ENCODE measurements at places on chromosomes 12 and 14. TPM values are rescaled to one million over a fixed set of nuclear protein-coding genes. Genes with fewer than 3 reads are reported as not detected.

ENDOU gene
- not detected for total RNA-seq

NFYB gene
- total RNA-seq: 39.3 TPM

BEST3 gene
- total RNA-seq: not detected

PTGDR gene
- total RNA-seq: not detected

CLEC2B gene
- 13.8 TPM for total RNA-seq

MAGOHB gene
- 20.9 TPM for total RNA-seq

OTX2 gene
- total RNA-seq: not detected

WNT5B gene
- total RNA-seq: 62.4 TPM

PRKAB1 gene
- 14.1 TPM for total RNA-seq

KRT73 gene
- not detected for total RNA-seq

DNAH10 gene
- under 0.01 TPM for total RNA-seq

KRT8 gene
- 551 TPM for total RNA-seq

RIPK3 gene
- total RNA-seq: not detected

SIRT4 gene
- total RNA-seq: 0.35 TPM

FSCB gene
- not detected for total RNA-seq

GCN1 gene
- 68.3 TPM for total RNA-seq

ZBTB39 gene
- 2.7 TPM for total RNA-seq

NKX2-1 gene
- not detected for total RNA-seq

CLBA1 gene
- 5.2 TPM for total RNA-seq

SAMD15 gene
- 1.7 TPM for total RNA-seq

TESPA1 gene
- total RNA-seq: not detected

ACVRL1 gene
- total RNA-seq: 20.2 TPM

GCH1 gene
- 6.1 TPM for total RNA-seq

KRT72 gene
- total RNA-seq: not detected

SPSB2 gene
- total RNA-seq: 12.8 TPM

UNG gene
- total RNA-seq: 18.7 TPM

CCDC198 gene
- not detected for total RNA-seq

ADAMTS20 gene
- not detected for total RNA-seq

P3H3 gene
- 69.5 TPM for total RNA-seq

OR6C2 gene
- not detected for total RNA-seq

GDF3 gene
- not detected for total RNA-seq

POTEG gene
- not detected for total RNA-seq

GPRC5D gene
- total RNA-seq: not detected

TAS2R30 gene
- total RNA-seq: not detected

CABP1 gene
- total RNA-seq: not detected

TMEM132C gene
- not detected for total RNA-seq

PIWIL1 gene
- total RNA-seq: not detected

SERPINA1 gene
- total RNA-seq: 0.86 TPM

VCPKMT gene
- total RNA-seq: 6.1 TPM

GTF2H3 gene
- total RNA-seq: 37.7 TPM

TPH2 gene
- total RNA-seq: not detected

SALL2 gene
- 8.7 TPM for total RNA-seq

ANO6 gene
- 36.6 TPM for total RNA-seq

TAS2R46 gene
- total RNA-seq: not detected

ST8SIA1 gene
- not detected for total RNA-seq

OTOGL gene
- total RNA-seq: not detected

NOVA1 gene
- total RNA-seq: 6.6 TPM

SVOP gene
- not detected for total RNA-seq

TAS2R19 gene
- not detected for total RNA-seq

IRAK3 gene
- total RNA-seq: 4.9 TPM

ASB2 gene
- 0.58 TPM for total RNA-seq

TSPAN19 gene
- not detected for total RNA-seq

GUCY2C gene
- total RNA-seq: not detected

ARHGEF25 gene
- total RNA-seq: 51.6 TPM

OR10A7 gene
- not detected for total RNA-seq

USP30 gene
- total RNA-seq: 11.9 TPM

CBLN3 gene
- 2.8 TPM for total RNA-seq

SDSL gene
- total RNA-seq: 8.6 TPM
